Stimulated activated CD4-positive, alpha-beta T cell treated with anti-CD3 and anti-CD28 coated beads, Interleukin-4, amount 100 ng/mL, for 4 hours (primary cell): ENCODE measurements at places on chromosomes 2 and 18.

GRCh38 chr2:72051971-72052505 is 95.6 kb downstream of the CYP26B1 start:
- DNase-seq: no peak

DNA sequence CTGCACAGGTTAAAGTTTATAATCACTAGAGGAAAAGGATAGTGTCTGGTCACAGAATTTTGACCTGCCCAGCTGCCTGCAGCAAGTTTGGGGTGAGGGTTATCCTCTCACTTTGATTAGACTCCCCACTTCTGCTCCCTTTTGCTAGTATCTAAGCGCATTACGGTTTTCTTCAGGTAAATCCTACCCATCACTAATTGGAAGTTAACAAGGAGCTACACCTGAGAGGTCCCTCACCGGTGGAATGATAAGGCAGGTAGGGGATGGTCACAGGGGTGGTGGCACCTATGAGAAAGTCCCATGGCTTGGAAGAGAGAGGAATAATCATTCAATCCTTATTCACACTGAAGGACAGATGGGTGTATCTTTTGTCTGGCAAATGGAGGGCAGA is 7.6 kb downstream of the BCL2 start:
- no peak for DNase-seq

GRCh38 chr2:16090650-16091575 is 150.6 kb downstream of the MYCN start:
- DNase-seq: no peak

DNA sequence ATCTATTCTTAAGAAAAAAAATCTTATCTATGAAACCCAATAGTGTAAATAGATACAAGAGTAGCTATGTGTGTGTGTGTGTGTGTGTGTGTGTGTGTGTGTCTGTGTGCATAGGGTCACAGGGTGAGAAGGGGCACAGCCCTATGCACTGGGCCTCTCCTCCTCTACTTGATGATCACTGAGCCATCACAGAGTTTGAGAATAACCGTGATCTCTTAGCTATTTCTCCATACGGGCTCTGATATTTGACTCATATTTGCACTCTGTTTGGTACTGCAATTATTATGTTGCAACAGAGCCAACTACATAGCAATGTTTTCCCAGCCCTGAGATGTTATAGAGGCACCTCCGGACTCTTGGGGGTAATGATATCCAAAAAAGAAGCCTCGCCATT is 28.8 kb upstream of the SLC40A1 start:
- no peak for DNase-seq

DNA sequence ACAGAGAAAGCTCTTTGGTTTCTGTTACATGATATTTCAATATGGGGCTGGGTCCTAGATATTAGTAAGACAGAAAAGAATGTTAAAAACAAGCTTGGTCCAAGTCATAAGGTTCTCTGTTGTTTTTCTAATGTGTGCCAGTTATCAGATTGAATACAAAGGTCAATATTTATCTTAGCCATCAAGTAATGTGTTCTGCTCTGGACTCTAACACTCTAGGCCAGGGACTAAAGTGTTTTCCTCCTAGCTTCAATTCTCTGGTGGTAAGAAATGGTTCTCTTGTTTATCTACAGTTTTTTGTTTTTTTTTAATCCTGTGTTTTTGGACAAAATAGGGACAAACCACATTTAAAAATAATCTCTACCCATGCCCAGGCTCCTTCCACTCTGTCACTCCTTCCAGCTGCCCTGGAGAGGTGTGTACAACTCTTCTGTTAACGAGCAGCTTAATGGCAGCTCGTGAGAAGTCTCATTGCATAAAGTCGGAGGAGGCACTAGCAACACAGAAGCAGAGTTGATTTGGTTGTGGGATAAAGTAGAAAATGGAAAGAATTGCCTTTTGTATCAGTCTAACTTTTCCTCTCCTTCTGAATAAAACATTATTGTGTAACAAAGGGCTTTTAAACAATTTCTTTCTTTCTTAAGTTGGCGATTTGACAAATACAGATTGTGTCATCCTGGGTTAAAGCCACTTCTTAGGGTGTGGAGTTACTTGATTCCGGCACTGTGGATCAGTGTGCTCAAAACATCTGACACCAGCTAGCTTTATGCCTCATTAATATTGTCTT is 8.0 kb upstream of the SESTD1 start:
- no peak for DNase-seq

DNA sequence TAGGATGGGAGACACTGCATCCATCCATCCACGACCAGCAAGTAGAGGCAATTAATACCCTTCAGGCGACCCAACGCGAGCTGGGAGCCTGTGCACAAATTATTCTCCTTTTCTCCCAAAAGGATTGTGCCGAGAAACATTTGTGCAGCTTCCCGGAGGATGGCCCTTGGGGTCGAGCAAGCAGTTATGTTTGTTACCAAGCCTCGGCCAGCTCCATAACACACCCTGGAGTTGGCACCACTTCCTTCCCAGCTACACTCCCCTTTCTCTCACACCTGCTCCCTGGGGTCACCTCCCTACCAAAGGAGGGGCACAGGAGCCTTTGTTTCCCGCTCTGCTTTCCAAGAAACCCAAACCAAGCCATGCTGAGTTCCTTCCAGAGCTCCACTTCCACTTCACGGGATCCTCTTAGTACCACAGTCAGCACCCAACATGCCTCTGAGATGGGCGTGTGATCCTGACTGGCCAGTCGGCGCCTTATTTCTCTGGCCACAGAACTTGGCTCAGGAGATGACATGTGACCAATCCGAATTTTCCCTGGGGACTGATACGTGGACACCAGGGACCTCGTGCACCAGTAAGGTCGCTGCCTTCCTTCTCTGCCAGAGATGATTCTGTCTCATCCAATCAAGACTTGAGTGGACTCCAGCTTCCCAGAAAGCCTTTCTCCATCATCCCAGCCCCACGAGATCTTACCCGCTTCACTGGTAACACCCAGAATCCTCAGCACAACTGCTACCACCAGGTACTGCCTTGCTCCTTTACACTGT is 28.5 kb downstream of the GPR55 start:
- DNase-seq: no peak

GRCh38 chr18:51051105-51051712 is 21.2 kb downstream of the SMAD4 start:
- no peak for DNase-seq

GRCh38 chr18:2442726-2443275 is 128.5 kb downstream of the METTL4 start:
- no peak for DNase-seq

- no peak for DNase-seq
Observed at GRCh38 chr18:71327850-71328249, 1039.0 kb downstream of the SOCS6 start.

DNA sequence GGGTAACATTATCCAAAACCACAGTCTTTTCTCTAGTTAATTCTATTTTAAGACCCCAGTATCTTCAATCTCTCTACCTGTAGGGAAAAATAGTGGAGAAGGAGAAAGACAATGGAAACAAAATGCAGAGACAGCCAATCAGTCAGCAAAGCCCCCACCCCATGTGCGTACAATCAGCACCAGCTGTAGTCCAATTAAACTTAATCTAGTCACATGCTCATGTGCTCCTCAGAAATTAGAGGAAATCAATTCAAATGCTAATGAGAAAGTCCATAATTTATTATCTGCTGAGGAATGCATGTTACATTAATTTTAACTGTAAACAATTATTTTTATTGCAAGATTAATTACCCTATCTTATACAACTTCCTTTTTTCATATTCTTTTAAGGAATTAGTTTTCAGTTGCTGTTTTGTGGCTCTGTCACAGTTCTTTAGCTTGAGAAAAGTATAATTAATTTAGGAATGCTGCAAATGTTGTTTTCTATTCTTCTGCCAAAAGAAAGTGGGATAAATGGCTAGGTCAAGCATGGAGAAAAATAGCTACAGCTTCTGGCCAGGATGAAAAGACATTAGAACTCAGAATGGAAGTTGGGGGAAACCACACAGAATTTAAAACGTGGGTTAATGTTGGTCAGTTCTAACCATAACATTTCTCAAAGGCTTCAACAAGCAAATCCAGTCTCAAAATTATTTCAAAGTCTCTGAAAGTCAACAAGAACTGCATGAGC is 232.4 kb upstream of the HNRNPA3 start:
- DNase-seq: no peak

DNA sequence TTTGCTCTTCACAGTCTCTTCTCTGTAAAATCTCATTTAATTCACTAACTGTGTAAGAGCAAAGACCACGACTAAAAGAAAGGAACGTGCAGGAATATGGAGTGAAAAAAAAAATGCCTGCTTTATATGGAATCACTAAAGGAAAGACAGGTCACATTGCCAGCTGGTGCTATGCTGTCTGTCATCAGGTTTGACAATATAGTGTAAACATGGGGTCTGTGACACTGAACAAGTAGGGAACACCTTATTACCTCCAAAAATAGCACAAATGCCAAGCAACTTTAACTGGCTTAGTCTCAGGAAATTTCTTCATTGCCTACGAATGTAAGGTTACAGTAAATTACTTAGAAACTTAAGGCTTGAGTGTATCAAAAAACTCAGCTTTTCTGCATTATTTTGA is 364.5 kb upstream of the LINC00305 start:
- no peak for DNase-seq

DNA sequence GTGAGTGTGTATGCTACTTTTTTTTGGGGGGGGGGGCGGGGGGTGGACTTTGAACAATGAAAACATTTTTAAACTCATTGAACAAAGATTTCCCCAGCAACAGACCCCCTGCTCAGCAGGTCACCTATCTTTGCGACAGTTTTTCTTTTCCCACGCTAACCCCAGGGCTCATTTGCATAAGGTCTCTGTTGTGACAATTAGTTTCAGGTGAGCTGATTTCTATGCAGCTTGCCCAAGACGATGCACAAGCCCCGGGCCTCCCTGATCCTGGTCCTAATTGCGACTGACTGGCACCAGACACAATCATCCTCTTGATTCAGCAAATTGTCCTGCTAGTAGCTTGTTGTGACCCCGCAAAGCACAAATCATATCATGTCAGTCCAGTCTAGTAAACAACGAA is 40.3 kb downstream of the ZEB2 start:
- DNase-seq: no peak

DNA sequence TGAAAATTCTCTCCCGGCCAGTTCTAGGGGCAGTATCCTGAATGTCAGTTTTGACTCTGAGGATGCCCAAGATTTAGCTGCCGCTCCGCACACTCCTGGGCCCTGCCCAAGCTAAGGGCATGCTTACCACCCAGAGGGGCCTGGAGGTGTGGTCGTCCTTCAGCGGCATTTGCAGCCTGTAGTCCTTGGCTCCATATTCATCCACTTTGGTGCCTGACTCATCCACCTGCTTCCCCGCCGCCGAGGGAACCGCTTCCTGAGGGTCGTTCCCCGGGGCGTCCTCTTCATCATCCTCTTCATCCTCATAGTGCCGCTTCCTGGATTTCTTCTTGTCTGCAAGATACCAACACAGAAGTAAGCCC is 577 bp downstream of the ERCC3 start:
- DNase-seq: no peak

DNA sequence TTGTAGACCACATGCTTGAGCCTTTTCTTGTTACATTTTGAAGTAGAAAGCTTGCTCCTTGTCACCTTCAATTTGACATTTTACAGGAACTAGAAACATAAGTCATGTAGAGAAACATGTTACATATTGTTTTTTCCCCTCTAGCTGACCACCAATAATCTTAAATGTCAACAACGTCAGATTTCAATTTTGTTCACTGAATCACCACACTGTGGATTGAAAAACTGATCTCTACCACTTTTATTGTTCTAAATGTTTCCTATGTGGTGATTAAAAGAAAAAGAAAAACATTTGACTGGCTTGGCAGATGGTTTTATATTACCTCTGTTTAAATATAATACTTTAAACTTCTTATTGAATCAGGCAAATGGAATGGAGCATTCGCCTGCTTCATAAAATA is 87.7 kb downstream of the DSEL start:
- DNase-seq: no peak

GRCh38 chr2:118849226-118850167 is 2.0 kb upstream of the EN1 start:
- no peak for DNase-seq

- DNase-seq: peak; percentile 83
Observed at GRCh38 chr2:38603402-38604290, 918 bp upstream of the HNRNPLL start.

DNA sequence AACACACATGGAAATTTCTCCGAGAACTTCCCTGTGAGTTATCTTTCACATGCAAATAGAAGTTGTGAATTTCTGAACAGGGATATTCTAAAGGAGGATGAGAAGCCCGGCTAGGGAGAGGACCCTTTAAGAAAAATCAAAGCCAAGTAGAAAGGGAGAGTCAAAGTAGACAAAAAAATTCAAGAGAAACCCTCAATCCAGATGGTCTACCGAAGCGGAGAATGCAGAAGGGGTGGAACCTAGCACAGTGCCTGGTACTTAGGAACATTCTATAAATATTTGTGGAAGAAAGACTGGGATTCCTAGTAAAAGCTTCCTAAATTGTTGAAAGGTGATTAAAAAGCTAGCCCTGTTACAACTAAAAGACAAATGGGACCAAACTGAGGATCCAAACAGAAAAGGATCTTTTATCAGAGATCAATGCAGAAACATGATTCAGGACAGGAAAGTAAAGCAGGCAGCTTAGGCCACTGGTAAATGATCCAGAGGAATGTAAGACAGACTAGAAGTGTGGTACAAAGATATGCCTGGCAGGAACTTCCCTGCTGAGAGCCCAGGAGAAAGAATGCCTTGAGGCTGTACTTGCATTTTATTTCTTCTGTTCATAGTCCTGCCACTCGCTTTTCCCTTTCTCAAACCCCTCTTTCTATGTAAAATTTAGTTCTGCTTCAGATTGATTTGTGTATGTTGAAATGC is 19.5 kb upstream of the GLS start:
- DNase-seq: no peak

DNA sequence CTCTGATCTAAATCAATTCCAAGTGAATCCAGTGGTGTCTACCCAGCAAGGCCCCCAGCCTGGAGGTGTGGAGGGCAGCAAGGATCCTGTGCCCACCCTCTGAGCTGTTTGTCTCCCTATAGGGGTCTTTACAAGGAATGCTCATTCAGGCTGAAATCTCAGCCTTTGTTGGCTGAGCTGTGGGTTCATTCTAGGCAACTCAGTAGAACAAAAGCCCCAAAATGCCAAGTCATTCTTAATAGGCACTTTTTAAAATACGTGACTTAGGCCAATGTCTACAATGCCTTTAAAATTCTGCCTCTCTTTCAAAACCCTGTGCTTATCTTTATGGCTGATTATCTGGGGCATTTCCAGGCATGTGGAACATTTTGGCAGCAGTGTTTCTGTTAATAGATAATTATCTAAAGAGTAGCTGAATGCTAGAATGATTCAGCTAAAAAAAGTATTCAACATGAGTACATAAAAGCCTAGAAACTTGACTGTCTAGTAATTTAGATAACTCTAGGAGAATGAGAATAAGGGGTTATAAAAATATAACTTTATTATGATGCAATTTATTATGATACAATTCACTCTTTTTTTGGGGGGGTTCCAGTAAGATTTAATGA is 7.4 kb downstream of the UGT1A6 start:
- DNase-seq: no peak

DNA sequence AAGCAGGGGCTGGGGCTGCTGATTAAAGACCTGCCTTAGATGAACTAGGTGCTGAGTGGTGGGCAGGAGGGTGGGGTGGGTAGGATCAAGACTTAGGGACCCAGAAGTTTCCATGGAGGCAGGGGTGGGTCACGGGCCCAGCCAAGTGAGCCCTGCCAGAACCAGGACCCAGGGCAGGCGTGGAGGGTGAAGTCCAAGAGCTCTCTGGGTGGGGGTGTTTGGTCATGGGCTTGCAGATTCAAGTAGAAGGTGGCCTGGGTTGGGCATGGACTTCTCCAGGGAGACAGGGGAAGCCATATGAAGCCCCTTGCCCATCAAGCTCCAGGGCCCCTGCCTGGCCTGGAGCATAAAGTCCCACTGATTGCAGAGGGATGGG is 168.8 kb downstream of the SMAD7 start:
- no peak for DNase-seq
